ENCODE measurements at places on chromosomes 7 and 10.

- no peak for DNase-seq
These were observed 308.4 kb downstream of the RPS24 start for GRCh38 chr10:78341953-78342614.

DNA sequence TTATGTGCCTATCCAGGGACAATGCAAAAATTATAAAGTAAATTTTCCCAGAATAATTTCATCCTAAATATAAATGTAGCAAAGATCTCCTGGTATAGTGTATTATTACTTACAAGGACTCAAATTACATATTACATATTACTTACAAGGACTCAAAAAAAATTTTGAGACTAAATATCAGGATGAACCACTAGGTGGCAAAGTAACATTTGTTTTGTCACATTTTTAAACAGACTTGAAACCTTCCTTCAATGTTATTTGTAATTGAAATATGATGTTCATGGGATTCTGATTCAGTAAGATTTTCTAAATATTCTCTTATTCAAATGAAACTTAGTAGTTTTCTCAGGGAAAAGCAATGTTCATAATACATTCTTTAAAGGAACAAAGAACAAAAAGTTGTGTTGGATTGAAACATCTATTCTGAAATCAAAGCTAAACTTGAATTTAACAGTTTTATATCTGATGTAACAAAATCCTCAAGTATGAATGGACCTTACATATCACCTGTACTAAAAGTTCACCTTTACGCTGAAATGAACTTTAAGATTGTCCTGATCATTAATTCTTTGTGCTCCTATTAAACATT is 74.3 kb upstream of the GNAI1 start:
- peak; percentile 86 for DNase-seq

- no peak for DNase-seq
These were observed 5.6 kb upstream of the CYP3A4 start for GRCh38 chr7:99789441-99790070.

DNA sequence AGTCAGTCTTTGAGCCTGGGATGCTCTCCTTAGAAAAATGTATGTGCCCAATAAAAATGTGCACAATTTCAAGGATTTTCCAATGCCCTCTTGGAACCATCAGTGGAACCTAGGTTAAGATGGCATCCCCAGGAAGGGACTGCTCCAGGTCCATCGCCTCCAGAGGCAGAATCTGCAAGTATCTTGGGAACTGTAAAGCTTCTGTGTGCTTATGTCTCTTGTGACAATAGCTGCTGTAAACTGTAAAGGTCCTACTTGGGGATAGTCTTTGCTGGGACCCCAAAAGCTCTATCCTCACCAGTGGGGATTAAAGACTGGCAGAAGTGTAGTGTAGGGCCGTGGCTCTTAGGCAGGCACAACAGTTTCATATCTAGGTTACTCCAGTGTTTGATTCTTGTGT is 11.9 kb downstream of the DUSP5 start:
- no peak for DNase-seq

DNA sequence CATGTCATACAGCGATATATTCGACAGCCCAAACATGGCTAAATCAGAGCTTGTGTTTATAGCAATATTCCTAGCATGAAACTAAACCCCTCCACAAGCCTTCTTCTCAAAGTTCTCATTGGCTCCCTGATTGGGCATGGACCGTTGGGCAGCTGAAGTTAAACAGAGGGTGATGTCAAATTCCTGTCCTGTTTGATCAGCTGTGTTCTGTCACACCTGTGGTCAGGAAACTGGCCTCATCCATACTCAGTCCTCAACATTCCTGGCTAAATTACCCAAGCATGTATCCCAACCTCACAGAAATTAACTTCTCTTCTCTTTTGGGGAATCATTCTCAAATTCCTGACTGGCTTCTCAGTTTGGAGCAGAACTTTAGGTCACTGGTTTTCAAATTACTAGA is 107.9 kb downstream of the ODAD2 start:
- DNase-seq = no peak

DNA sequence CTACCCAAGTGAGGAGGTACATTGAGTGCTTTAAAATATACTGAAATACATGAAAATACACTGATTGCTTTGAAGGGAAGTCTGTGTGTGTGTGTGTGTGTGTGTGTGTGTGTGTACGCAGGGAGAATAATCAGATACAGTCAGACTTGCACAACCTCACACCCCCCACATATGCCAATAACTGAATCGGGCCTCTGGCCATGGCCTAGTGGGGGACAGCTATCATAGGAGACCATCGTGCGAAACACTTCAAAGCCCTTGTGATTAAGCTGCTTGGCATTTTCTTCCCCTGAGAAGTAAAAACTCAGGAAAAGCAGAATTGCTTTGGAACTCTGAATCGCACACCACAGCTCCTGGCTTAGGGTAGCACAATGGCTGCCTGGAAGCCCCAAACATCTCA is 135.1 kb downstream of the C10orf105 start:
- DNase-seq = no peak

- no peak for DNase-seq
These were observed 45.9 kb downstream of the DOCK4 start for GRCh38 chr7:112160130-112160770.

DNA sequence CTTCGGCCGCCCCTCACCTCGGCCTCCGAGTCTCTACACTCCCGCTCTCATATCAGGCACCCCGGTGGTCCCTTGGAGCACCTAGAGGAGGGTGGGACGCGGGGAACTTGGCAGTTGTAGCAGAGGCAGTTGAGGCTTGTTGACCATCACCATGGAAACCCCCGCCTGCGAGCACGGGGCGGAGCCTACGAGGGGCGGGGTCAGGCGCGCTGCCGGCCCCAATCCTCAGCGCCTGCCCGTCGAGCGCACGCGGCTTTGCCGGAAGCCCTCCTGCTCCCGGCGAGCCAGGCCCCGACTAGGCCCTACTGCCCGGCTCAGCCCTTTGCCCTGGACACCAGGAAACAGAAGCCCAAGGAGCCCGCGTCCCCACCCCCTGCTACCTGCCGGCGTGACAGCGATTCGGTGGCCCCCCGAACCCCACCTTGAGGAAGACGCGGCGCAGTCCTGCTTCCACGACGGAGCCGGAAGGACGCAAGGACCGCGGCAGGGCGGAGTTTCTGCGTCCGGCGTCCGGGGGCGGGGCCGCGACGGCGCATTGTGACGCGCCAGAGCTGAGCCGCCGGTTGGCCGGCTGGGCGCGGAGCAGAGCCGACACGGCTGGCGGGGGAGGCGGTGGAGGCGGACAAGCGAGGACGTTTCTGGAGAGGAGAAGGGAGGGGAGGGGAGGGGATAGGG is at the start of gene HNRNPF:
Gene HNRNPF, minus strand, starts transcription at position 477 of the 675 bp plus-strand sequence. CDS start 21,302 bp downstream, outside the sequence.
- DNase-seq = peak; percentile 94

- no peak for DNase-seq
These were observed 73.0 kb downstream of the PLXDC2 start for GRCh38 chr10:19889256-19889655.

DNA sequence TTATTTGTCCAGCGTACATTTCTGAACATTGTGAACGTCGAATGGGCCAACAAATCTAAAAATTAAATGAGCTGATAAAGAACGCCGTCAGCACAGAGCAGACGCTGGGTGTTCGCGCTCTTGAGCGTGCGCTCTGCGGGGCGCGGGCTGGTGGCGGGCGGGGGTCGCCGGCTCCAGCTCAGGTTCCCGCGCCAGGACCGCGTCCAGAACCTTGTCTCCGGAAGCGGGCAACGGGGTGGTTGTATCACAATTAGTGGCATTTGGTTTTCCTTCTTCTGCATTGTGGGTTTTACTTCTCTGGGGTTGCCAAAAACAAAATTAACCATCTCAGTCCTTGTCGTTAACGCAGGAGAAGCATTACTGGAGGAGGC is 2.4 kb downstream of the CYP2E1 start:
- peak; percentile 23 for DNase-seq

GRCh38 chr7:23347682-23348180 is 48.6 kb downstream of the MALSU1 start:
- no peak for DNase-seq

- no peak for DNase-seq
These were observed 269.9 kb upstream of the PITRM1 start for GRCh38 chr10:3442451-3442990.

- peak; percentile 90 for DNase-seq
These were observed 635 bp downstream of the NUP205 start for GRCh38 chr7:135558337-135558767.

DNA sequence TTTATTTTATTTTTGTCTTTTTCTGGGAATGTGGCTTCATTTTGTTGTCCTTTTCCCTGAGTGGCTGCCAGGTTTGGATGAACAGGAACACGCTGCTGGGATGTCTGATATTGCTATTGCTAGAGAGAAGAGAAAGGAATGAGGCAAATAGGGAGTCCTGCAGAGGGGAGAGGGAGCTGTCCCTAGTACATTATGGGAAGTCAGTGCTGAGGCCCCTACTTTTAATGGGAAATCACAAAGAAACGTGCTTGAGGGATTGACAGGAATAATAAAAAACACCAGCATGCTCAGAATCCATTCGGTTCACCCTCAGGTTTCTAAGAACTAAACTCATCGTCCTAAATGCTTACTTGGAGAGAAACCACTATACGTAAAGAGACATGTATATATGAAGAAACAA is 306.6 kb downstream of the PLXNA4 start:
- DNase-seq = no peak

DNA sequence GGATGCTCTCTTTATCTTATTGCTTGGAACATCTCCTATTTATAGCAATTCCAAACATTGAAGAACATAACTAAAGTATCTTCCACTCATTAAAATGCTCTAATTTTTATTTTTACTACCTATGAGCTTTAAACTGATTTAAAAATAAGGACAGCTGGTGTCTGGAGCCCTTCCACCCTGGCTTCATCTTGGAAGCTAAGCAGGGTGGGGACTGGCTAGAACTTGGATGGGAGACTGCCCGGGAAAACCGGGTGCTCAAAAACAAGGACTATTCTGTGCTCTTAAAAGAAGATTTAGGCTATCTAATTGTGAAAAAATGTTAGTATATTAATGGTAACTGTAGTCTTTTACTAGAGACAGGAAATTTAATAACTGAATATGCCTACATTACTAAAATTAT is 69.2 kb downstream of the ARMC3 start:
- no peak for DNase-seq

GRCh38 chr10:113047963-113048781 is 98.1 kb downstream of the TCF7L2 start:
- no peak for DNase-seq

DNA sequence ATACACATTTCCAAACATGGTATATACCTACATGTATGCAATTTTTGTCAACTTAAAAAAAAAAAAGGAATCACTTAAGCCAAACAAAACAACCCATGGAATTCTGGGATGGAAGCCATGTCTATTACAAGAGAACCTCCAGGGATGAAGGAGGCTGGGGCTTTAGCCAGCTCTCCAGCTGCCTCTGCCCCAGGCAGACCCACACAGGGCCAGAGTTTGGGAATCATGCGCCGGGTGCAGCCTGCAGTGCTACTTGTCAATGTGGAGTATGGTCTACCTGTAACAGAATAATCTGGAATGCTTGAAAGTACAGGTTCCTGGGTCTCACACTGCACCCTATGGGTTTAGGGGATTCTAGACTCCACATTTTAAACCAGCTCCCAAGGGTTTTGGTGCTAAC is 10.8 kb downstream of the ATP6V0E2 start:
- no peak for DNase-seq

DNA sequence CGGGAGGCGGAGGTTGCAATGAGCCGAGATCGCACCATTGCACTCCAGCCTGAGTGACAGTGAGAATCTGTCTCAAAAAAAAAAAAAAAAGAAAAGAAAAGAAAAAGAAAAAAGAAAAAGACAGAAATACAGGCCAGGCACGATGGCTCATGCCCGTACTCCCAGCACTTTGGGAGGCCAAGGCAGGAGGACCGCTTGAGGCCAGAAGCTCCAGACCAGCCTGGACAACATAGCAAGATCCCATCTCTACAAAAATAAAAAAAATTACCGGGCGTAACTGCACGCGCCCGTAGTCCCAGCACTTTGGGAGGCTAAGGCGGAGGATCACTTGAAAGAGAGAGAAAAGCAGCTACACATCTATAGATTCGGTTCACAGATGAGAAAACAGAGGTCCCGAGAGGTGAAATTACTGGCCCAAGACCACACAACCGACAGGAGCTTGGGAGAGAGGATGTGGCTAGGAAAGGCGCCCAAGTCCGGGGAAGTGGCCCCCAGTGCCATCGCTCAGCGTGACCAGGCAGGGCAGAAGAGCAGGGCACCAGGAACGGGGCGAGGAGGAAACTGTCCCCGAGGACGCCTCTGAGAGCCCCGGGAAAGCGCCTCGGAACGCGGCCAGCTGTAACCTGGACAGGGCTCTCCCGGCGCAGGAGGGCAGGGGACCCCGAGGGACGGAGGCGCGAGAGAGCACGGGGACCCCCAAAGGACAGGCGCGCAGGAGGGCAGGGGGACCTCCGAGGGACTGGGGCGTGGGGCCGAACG is 612 bp downstream of the SNX8 start:
- DNase-seq = peak; percentile 59

DNA sequence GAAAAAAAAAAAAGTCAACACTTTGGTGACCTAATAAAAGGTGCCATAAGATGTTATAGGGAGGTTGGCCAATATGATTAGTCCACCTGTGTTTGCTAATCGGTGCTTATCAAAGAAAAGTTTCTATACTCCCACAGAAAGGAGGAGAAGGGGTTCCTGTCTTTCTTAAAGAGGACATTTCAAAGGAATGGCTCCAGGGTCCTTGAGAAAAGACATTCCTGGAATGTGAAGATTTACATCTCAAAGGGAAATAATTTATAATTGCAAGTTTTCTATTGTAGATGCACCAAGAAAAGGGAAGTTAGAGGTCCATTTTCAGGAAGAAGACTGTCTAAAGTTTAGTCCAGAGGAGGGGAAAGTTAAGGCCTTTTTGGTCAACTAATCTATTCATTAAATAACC is 715.3 kb downstream of the NXPH1 start:
- no peak for DNase-seq

DNA sequence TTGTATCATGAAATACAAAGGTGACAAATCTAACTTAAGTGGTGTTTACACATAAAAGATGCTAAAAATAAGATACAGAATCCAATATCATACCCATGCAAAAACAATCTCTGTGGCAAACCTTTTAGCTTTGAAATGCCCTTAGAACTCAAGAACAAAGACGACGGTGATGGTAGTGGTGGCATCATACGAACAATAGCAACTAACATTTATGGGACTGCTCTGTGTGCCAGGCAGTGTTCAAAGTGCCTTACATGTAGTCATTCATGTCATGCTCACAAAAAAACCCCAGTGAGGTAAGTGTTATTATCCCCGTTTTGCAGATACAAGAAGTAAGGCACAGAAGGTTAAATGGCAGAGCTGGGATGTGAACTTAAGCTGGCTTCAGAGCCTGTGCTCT is 563.9 kb downstream of the PARD3 start:
- no peak for DNase-seq

DNA sequence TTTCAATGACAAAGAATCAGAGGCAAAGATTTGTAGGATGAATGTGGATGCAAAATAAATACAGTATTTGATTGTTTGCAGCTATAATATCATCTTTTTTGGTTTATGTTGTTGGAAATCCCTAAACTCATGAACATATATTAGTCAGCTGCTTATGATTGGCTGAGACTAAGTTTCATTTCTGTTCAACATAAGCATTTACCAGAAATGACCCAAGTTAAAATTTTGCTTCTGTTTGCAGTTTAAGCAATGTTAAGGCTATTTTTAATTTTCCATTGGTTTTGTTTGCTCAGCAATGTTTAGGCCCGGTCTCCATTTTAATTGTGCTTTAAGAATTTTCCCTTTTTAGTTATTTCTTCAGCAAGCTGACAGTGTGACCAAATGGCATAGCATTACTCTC is 22.0 kb downstream of the GIMAP6 start:
- DNase-seq = no peak
